ENCODE measurements at places on chromosomes 11 and 22.

DNA sequence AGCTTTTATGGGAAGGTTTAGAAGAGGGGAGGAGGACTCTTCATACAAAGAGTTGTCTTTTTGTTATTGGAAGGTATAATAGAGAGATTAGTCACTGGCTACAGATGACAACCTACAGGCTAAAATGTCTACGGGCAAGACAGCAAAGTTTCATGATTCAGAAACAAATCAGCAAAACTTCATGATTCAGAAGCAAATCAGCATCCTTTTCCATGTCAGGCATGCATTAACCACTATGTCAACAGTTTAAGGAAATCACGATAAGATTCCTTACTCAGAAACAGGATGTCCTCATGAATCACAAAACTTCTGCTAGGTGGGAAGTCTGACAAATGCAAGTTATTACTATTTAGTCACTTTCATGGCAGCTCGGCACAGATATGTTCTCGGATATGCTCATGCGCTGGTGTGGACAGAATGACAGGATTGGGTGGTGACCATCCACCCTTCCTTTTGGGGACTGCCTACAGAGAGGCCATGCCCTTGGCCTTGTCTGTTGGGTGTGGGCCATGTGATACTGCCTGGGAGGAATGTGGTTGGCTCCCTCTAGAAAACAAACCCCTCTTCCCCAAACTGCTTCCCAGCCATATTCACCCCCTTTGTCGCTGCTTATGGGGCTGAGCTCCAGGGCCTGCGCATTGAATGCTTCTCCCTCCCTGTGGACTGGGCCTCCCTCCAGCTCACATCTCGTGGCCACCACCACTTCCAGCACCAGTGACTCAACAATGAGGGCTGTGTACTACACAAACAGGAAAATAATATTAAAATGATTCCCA lies 10.1 kb downstream of the C11orf91 start:
- peak; percentile 96 for DNase-seq

- DNase-seq, result no peak
These were observed 3.1 kb upstream of the GSC2 start for GRCh38 chr22:19152942-19153883.

GRCh38 chr11:63599211-63600122 lies 14.8 kb downstream of the PLAAT3 start:
- DNase-seq, result peak; percentile 71

DNA sequence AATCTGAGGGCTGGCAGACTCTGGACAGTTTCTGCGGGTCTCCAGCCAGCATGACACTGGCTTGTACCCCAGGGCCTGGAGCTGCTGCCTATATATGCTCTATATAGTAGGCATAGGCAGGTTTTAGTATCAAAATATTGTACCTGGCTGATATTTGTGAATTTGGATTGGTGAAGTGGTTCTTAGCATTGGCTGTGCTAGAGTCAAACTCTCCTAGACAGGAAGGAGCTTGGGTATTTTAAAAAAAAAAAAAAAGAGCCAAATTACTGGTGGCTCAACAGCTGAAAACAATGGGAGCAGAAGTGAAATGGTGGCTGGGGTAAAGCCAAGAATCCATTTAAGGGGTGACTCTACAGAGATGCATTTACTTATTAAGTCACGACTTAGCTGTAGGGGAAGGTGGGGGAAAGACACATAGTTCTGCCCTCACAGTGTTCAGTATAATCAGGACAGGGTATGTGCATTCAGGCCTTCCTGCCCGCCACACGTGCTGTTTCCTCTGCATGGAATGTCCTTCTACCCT lies 11.0 kb upstream of the MTFP1 start:
- DNase-seq, result no peak

DNA sequence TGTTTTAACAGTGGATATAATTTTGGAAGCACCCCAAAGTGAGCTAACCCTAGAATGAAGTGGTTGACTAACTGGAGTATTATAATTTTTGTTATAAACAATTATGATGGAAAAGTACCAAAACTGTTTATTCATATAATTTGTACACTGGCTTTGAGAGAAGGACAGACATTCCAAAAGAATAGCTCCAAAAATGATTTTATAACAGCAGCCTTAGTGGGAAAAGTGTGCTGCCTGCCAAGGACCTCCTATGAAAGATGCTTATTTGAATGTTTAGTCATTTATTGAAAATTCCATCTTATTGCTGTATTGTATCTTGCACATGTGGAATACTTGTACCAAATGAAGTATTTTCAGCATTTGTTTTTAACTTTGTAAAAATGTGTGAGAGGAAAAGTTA lies 169.8 kb downstream of the GUCY1A2 start:
- DNase-seq, result no peak

DNA sequence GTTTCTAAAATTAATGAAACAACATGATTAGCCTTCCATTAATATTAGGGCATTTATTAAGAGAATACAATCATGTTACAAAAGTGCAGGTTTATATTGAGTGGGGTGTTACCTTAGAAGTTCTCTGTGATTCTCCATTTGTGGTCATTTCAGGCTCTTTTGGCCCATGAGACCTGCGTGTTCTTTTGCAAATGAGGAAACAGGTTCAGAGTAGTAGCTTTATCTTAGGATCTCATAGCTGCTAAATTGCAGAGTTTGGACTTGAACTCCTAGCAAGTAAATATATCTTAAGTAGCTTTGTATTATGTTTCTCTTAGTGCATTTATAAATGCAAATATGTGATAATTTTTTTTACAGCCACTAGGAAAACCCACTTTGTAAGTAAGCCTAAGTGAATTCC lies 18.3 kb downstream of the FAR1 start:
- no peak for DNase-seq

DNA sequence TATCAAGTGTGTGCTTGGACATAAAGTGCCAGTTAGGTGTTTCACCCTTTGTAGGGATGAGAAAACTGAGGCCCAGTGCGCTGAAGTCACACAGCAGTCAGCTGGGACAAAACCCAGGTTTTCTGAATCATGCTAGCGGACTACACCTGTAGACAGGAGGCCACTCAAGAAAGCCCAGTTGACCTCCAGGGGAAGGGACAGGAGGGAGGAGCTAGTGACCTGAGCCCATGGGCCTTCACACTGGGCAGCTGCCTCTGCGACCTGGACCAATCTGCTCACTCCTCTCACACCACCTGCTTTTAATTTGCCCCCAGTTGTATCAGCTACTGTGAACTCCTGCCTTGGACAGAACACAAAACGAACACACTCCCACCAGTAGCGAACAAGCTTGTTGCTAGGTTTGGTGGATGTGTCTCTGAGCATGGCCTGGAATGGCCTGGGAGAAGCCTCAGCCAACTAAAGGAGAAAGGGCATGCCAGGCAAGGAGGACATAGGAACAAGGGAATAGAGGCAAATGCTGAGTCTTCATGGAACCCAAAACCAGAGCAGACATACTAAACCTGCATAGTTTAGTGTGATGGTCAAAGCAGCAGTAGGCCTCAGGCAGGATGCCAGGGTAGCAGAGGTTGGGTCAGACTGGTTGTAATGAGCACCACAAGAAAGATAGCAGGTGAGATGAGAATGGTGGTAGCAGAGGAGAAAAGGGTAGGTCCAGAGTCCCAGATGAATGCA lies 7.2 kb downstream of the LMO1 start:
- no peak for DNase-seq
